Stimulated activated memory B cell treated with anti-CD40 and anti-IgM and Interleukin-4, amounts not matched to agents 10 μg/mL and 1 μg/mL and 100 μg/mL, for 72 hours (primary cell): ENCODE measurements at places on chromosomes 12 and 14.
A peak's percentile ranks its signal among the peaks of the same experiment; 100 is the strongest.

DNA sequence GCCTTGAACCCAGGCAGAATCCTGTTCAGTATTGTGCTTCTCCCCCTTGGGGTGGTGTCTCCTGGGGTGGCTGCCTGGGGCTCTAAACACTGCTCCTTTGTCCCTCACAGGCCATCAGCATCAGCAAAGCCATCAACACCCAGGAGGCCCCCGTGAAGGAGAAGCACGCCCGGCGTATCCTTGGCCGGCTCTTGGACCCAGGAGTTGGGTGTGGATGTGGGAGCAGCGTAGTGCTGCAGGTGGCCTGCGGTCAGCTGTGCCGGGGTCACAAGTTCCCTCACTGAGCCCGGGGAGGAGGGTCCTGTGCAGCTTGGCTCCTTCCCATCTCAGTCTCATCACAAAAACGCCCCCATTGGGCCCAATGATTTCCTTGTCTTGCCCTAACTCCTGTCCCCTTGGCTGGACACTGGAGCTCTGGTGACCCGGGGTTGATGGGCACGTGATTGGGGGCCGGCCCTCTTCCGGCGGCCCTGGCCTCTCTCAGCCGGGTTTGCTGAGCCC lies 12.7 kb downstream of the HIP1R start:
- H3K27me3 ChIP-seq = no peaks in the 10 kb centered on the region
- peaks cover 32% of the 10 kb centered on the region for H3K36me3 ChIP-seq
- H3K4me3 ChIP-seq = no peak overlapping the region
- ATAC-seq = no peak
- H3K27ac ChIP-seq = peak overlapping the region; percentile 41
- H3K4me1 ChIP-seq = peaks cover 33% of the 10 kb centered on the region

GRCh38 chr12:10668526-10668925 lies 5.3 kb downstream of the STYK1 start:
- H3K4me3 ChIP-seq = peak overlapping the region; percentile 12
- peaks cover 24% of the 10 kb centered on the region for H3K4me1 ChIP-seq
- no peak for ATAC-seq
- H3K36me3 ChIP-seq = no peaks in the 10 kb centered on the region

- no peak for ATAC-seq
- H3K36me3 ChIP-seq = no peaks in the 10 kb centered on the region
- no peaks in the 10 kb centered on the region for H3K27me3 ChIP-seq
- peaks cover 55% of the 10 kb centered on the region for H3K4me1 ChIP-seq
- H3K27ac ChIP-seq = peak overlapping the region; percentile 70
These were observed 268.7 kb downstream of the ZFP36L1 start for GRCh38 chr14:68523989-68524725.

DNA sequence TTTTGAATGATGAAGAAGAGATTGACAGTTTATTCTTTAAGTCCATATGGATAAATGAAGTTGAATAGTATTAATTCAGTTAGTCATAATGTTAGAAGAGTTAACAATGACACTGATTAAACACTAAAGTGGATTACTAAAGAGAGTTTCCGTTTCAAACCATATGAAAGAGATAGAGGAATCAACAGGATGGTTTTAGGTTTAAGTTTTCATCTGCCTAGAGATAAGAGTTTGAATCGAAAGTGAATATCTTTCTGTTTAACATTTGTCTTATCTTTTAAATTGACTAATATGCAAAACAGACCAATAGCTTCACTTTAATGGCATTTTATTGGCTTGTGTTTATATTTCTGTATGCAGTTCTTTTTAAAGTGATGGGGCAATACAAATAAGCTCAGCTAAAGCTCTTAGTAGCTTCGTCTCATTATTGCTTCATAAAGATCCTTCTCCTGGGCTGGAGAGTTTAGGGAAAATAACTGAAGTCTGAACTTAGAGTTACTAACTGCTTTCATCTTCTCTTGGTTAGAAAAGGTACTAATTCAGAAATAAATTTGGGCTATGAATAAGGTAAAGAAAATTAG lies 66.0 kb downstream of the MIPOL1 start:
- H3K4me3 ChIP-seq = no peak overlapping the region
- no peak overlapping the region for H3K27ac ChIP-seq
- H3K36me3 ChIP-seq = no peaks in the 10 kb centered on the region
- ATAC-seq = no peak

GRCh38 chr14:20455355-20456300 lies 602 bp downstream of the APEX1 start:
- H3K27me3 ChIP-seq = no peaks in the 10 kb centered on the region
- peaks cover 28% of the 10 kb centered on the region for H3K36me3 ChIP-seq
- no peak overlapping the region for H3K4me3 ChIP-seq
- ATAC-seq = peak; percentile 76
- H3K27ac ChIP-seq = no peak overlapping the region

- no peak overlapping the region for H3K4me3 ChIP-seq
- H3K36me3 ChIP-seq = no peaks in the 10 kb centered on the region
- H3K27me3 ChIP-seq = no peaks in the 10 kb centered on the region
- no peak for ATAC-seq
These were observed 64.8 kb downstream of the PPFIBP1 start for GRCh38 chr12:27588776-27589175.
